ENCODE measurements at places on chromosomes 7 and 10.

DNA sequence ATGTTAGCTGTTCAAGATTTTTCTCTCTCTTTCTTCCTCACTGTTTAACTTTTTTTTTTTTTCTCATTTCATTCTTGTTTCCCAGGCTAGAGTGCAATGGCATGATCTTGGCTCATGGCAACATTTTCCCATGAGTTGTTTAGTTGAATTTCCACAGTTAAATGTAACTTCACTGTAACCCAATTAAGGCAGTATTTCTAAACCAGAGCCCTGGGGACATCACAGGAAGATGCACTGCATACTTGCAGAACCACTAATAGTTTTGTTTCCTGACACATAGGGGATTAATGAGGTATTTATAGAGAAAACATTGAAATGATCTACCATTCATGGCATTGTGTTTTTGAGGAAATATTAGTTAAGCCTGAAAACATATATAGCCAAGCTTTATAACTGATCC is 795.6 kb upstream of the GHITM start:
- no peak for DNase-seq

- no peak for DNase-seq
These were observed 575.6 kb downstream of the ARL4A start for GRCh38 chr7:13262929-13263530.

GRCh38 chr7:36288501-36288900 is 101.2 kb upstream of the ANLN start:
- no peak for DNase-seq

GRCh38 chr10:13457958-13458686 is 70.7 kb downstream of the BEND7 start:
- DNase-seq, result no peak

GRCh38 chr10:114631090-114631665 is 26.9 kb downstream of the ABLIM1 start:
- DNase-seq, result no peak

- no peak for DNase-seq
These were observed 2.9 kb downstream of the CPXM2 start for GRCh38 chr10:123888751-123889150.

DNA sequence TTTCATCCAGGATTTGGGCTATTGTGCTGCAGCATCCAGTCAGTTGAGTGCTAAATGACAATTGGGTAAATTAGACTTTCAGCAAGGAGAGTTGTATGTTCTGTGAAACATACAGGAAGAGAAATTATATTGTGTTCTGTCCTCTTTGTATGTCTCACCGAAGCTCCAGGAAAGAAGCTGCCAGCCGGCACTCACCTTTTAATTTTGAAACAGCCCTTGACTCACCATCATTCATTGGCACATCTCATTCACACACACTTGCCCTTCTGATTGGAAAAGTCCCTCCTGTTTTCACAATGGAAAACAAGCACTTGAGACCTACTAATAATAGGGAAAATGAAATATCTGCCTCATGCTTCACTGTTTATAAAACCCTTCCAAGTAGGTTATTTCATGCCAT is 495.6 kb downstream of the RPS24 start:
- DNase-seq, result no peak

DNA sequence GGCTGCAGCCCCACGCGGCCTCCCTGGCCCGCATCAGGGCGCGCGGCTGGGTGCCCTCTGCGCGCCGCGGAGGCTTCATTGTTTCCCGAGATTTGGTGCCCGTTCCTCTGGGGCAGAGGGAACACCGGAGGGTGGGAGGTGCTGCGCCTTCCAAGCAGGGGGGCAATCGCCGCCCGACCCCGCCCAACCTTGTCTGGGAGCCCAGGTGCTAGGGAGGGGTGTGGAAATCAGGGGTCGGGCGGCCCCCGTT is 1.0 kb upstream of the NRP1 start:
- DNase-seq, result no peak

DNA sequence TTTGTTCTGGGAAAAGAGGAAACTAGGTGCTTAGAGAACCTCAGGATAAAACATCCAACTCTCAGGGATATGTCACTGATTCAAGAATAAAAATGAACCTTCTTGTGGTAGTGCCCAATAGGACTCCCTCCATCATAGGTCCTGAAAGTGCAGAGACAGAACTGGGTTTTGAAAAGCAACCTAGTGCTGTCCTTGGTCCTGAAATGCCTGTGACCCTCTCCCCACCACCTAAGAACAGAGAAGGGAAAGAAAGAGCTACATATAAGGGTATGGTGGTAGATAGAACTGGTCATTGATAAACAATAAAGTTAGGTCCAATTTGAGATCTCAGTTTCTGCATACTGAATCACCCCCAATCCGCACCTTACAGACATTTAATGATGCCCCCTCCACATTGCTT is 953.3 kb downstream of the XPNPEP1 start:
- DNase-seq, result no peak

GRCh38 chr10:76298329-76298728 is 866.9 kb downstream of the LRMDA start:
- DNase-seq, result no peak

DNA sequence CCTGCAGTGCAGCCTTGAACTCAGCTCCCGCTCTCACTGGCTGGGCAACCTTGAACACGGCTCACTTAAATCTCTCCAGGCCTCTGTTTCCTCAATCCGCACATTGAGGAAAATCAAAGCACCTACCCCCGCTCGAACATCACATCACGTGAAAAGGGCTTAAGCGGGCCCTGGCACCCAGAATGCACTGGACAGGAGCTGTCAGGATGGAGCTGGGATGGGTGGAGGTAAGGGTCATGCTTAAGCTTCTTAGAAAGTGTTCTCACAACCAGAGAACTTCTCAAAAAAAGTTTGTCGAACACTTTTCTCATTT is 55.7 kb upstream of the MGMT start:
- DNase-seq, result no peak

- DNase-seq, result no peak
These were observed 307.4 kb upstream of the SEMA3C start for GRCh38 chr7:81226234-81226633.

DNA sequence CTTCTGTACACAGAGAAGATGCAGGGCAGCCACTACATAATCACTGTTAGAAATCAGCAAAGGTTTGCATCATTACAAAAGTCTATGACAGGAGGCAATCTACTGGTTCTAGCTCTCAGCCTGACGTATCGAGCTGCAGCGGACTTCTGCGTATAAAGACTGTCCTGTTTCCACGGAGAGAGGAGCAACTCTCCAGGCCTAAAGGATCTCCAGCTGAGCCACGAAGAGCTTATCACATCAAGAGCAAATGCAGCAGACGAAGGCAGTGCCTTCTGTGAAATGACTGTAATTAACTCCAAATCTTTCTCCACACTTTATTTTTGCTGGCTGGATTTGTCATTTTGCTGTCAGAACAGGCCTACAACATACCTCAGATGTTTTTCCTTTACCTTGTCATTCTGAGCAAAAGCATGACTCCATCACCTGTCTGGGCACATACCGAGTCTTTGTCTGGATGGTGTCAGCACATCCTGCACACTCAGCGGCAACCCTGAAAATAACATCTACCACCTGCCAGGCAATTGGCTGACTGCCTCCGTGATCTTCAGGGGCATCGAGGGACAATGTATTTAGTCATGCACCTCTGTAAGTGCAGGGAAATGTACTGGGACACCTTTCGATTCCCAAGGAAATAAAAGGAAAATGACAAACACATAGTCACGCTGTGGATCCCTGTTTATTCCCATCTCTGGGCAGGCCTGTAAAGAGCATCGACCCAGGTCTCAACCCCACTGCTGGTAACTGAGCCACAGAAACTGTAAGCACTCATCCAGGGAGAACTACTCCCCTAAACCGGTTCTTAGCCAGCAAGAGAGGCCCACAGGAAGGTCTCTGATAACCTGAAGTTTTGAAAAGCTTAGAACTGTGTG is 26.3 kb upstream of the SH3PXD2A start:
- DNase-seq, result no peak

- no peak for DNase-seq
These were observed 24.0 kb upstream of the RHOBTB1 start for GRCh38 chr10:60967854-60968484.

- DNase-seq, result no peak
These were observed 476.4 kb downstream of the PTPRN2 start for GRCh38 chr7:158111049-158111751.

- DNase-seq, result no peak
These were observed 209.9 kb downstream of the ZNF365 start for GRCh38 chr10:62583876-62584615.

GRCh38 chr10:42482411-42482810 is 156.0 kb downstream of the ZNF33B start:
- DNase-seq, result no peak

- no peak for DNase-seq
These were observed 59.2 kb downstream of the ZNF503 start for GRCh38 chr10:75342397-75342796.

GRCh38 chr10:75253281-75254220 is 17.8 kb upstream of the COMTD1 start:
- no peak for DNase-seq

GRCh38 chr10:118965645-118966044 is 63.9 kb upstream of the NANOS1 start:
- no peak for DNase-seq

DNA sequence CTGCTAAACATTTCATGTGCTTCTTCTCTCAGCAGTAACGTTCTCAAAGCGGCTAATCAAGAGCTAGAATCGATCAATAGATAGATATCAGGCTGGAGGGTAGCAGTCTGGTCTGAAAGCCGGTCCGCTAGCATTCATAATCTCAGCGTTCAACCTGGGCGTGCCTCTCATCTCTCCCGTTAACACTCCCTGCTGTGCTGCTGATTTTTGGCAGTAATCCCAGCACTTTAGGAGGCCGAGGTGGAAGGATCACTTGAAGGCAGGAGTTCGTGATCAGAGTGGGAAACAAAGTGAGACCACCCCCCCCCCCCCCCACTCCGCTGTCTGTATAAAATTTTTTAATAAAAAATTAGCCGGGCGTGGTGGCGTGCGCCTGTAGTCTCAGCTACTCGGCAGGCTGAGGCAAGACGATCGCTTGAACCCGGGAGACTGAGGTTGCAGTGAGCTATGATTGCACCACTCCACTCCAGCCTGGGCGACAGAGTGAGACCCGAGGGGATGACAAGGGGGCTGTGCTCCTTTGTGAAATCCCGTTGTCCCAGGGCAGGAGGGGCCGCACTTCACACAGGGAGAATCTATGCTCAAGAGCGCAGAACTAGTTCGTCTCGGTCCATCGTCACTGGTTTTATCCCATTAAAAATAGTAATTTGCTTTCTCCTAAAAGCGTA is 624 bp upstream of the CEP55 start:
- peak; percentile 37 for DNase-seq

GRCh38 chr10:121886997-121887622 is 40.7 kb downstream of the ATE1 start:
- no peak for DNase-seq

DNA sequence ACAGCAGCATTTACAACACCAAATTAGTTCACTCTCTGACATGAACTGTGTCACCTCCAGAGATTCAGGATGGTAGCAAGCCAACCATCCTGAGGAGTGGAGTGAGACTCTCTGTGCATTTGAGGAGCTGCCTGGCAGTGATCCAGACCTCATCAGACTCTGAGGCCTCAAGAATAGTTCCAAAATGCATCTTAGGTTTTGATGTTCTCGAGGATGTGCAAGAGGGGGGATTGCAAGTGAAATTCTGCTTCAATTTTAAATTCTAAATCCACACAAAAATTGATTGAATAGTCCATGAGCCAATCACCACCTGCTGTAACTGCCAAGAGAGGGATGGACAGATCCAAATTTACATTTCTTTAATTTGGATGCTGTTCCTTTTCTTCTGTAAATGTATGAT is 49.7 kb downstream of the SLK start:
- DNase-seq, result no peak

GRCh38 chr7:139427788-139428187 is 55.7 kb downstream of the KLRG2 start:
- no peak for DNase-seq

DNA sequence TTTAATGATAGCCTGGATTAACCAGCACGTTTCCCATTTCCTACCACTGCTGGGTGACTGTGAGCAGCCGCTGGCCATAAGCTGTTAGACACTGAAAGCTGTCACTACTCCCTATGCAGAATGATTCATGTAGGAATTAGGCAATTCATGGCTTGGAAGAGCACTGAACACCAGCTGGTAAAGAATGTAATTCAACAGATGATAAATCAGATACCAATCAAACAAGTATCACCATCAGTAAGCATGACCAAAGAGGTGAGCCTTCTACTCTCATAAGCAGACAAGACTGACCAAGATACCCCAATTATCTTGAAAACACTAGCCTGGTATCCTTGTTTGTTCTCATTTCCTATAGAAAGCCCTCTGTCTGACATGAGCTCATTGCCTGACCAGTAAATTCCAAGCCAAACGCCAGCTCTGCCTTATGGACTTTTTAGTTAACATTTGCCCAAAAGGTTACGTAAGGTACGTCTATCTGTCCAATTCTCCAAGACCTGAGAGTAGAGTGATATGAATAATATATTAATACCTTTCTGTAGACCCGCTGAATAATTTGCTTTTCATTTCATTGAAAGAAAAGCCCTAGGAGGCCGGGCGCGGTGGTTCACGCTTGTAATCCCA is 127.7 kb downstream of the ELMO1 start:
- no peak for DNase-seq

GRCh38 chr7:129610709-129611245 is 743 bp upstream of the NRF1 start:
- no peak for DNase-seq

GRCh38 chr7:17229228-17229627 is 69.2 kb upstream of the AHR start:
- no peak for DNase-seq

DNA sequence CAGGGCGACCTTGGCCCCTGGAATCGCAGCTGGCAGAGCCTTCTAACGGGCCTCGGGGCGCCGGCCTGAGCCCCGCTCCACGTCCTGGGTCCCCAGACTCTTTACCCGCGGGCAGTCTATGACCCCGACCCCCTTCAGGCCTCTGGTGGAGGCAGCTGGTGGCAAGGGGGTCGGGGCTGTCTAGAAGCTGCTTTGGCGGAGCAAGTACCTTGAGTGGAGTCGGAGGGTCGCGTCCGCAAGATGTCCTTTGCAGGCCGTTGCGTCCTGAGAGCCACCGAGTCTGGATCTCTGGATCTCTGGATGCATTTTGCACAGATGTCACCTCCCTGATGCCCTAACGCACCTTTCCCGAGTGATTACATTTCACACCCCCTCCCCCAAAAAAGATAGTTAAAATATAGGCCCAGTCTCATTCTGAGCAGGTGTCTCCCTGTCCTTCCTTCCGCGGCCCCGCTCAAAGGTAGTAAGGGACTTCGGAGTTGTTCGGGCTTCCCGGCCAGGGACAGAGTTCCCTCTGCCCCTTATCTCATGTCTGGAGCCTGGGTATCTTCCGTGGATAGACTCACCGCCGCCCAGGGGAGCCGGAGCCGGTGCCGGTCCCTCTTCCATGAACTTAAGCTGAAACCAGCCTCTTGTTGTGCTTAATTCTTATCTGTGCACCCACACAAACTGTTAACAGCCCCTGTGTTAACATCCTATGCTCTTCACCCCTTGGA is 457 bp downstream of the ACADSB start:
- DNase-seq, result peak; percentile 53

GRCh38 chr10:6721964-6722615 is 142.0 kb upstream of the PRKCQ start:
- DNase-seq, result no peak

- DNase-seq, result no peak
These were observed 318.7 kb upstream of the CHRM2 start for GRCh38 chr7:136549756-136550155.

- DNase-seq, result no peak
These were observed 98.2 kb downstream of the AHR start for GRCh38 chr7:17396692-17397091.

Data from C1 segment of cervical spinal cord (tissue), 14 donors.